ENCODE measurements at places on chromosomes 2 and 18.
A peak's percentile ranks its signal among the peaks of the same experiment; 100 is the strongest.

GRCh38 chr2:101718993-101719571, 21.6 kb downstream of the MAP4K4 start:
- no peak for DNase-seq

- DNase-seq = peak; percentile 84
Measured at GRCh38 chr2:23280401-23280800, 104.6 kb upstream of the KLHL29 start.

DNA sequence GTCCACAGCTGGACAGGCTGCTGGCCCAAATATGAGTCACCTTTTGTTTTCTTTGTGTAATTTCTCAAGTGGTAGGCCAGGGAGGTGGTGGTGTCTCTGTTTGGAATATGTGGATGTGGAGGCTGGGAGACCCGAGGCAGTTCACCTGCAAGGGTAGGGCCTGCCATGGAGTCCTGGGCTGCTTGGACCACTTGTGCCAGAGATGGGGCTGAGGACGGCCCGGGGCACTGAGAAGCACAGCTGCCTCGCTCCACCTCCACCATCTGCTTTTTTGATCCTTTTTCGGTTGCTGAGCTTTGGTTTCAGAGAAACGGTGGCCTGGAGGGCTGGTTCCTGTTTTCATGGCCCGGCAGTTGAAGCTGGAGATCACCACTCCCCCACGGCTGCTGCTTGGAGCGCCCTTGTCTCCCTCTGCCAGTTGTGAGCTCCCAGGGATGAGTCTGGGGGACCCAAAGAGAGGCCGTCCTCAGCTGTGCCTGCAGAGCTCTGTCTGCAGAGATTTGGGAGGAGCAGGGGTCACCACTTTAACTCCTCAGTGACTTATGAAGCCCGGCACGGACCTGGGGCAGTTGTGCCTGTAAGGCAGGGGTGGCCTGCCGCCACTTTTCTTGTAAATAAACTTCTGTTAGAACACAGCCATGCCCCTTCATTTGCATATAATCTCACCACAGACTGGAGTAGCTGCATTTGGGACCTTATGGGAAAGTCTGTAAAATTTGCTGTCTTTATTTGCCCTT, 67.6 kb upstream of the MCFD2 start:
- peak; percentile 61 for DNase-seq

DNA sequence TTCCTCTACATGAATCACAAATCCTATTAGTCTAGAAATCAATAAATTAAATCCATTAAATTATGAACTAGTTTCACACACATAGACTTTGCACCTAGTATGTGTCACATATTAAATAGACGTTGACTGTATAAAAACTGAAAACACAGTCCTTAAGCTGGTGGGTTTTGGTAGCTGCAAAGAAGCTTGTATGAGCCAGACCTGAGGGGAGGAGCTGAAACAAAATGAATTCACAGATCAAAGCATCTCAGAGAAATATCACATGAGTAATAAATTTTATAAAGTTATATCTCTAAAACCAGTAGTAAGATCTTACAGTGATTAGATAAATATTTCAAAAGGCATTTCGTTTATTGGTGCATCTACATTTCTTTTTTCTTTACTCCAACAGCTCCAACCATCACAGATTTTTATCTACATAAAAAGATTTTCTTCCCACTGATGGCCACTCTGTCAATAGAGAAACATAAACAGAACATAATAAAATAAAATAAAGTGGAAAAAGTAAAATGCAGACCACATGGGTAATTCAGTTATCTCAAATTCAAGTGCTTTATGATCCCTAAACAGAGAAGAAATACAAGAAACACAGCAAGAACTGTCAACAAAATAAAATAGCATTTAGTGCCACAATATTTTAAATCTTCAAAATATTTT, 420.0 kb upstream of the CYRIA start:
- DNase-seq = no peak

- DNase-seq = no peak
Measured at GRCh38 chr2:67267241-67267640, 129.9 kb upstream of the ETAA1 start.

DNA sequence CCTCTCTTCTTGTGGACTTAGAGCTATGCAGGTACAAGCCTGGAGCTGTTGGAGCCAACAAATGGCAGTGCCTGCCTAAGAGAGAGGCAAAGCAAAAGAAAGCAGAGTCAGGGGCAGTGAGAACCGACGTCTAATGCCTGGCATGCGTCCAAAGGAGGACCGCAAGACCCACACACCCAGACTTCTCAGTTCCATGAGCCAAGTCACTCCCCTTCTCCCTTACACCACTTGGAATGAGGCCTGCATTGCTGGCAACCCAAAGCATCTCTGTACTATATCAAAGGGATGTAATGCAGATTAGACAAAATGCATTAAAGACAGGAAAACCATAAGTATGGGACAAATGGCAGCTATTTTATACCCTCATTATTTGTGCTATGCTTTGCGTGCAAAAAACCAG, 49.9 kb upstream of the RNU4ATAC start:
- peak; percentile 73 for DNase-seq

- DNase-seq = peak; percentile 40
Measured at GRCh38 chr2:35298493-35298892, 1057.1 kb upstream of the CRIM1 start.

- DNase-seq = peak; percentile 87
Measured at GRCh38 chr2:207223051-207223450, 57.3 kb upstream of the KLF7 start.

GRCh38 chr2:77028032-77028600, 494.1 kb downstream of the LRRTM4 start:
- DNase-seq = no peak

- no peak for DNase-seq
Measured at GRCh38 chr18:10215446-10215845, 239.0 kb upstream of the APCDD1 start.

DNA sequence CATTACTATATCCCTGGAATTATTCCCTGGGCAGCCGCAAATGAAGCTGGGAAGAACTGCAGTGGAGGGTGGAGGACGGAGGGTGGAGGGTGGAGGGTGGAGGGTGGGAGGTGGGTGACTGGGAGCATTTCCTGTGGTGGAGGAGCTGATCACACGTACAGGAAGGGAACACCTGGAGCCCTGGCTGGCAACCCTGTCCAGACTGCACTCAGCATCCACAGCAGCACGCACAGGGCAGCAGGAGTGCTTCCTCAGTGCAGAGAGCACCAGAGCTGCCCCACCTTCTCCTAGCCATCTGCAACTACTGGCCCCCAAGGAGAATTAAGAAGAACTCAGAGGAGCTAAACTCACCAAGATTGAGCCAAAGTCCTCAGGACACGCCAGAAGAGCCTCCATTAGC, 249.9 kb downstream of the EIPR1 start:
- DNase-seq = no peak

DNA sequence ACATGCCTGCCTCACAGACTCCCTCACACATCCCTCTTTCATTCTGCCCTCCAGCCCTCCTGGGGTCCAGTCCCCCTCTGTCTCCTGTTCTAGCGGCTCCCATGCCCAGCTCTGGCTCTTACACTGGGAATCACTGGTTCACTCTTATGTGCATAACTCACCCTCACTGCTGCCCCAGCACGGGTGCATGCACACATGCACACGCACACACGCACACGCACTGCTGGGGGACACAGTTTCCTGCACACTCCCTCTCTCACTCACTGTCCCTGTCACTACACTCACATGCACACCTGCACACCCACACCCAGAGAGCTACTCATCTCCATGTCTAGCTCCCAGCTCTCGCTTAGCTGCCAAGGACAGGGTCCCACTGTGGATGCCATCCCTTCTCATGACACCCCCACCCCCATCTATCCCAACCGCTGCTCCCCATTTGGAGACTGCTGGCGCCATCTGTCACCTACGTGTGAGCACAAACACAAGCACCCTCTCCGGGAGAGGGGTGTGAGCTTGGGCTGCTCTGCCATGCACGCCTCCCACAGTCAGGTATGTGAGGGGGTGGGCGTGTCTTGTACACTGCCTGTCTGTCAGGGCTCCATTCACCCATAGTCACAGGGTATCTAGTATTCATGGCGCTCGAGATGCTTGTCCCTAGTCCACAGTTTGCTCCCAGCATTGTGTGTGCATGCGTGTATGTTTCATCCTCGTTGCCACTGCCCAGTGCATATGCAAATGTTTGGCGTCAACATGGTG, 1.8 kb downstream of the ASIC4 start:
- DNase-seq = no peak

DNA sequence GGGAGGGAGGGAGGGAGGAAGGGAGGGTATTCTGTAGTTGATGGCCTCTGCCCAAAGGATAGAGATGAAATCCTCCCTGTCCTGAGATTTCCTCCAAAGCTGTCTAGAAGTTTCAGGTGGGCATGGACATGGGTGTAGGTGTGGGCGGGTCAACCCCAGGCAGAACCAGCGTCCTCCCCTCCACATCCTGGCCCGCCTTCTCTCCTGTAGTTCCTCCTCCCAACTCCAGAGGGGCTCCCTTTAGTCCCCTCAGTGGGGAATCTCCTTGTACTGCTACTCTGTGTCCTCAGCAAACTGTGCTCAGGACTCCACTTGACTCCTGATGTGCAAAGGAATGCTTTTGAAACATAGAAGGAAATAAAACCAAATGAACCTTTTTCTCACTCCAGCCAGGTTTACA, 88.1 kb downstream of the MRPS9 start:
- no peak for DNase-seq

DNA sequence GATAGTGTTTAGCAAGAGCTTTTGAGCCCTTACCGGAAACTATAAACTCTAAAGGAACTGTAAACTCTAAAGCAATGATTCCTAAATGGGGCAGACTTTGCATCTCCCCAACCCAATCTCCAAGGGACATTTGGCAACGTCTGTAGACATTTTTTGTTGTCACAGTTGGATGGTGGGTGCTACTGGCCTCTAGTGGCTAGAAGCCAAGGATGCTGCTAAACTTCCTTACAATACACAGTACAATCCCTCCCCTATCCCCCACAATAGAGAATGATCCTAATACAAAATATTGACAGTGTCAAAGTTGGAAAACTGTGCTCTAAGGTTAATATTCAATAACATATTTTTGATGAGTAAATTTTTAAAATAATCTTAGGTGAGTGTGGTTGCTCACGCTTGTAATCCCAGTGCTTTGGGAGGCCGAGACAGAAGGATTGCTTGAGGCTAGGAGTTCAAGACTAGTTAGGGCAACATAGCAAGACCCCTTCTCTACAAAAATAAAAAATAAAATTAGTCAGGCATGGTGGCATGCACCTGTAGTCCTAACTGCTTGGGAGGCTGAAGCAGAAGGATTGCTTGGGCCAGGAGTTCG, 66.7 kb downstream of the PTPN4 start:
- DNase-seq = peak; percentile 57

DNA sequence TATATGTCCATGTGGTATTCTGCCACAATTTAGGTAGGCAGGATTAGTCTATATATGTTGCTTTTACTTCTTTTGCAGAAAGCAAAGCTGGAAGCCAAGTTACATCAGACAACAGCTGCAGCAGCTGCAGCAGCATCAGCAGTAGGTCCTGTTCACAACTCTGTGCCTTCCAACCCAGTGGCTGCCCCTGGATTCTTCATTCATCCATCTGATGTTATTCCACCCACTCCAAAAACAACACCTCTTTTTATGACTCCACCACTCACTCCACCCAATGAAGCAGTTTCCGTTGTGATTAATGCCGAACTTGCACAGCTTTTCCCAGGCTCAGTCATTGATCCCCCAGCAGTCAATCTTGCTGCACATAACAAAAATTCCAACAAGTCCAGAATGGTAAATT, 107.6 kb downstream of the BIRC6 start:
- peak; percentile 60 for DNase-seq

- DNase-seq = no peak
Measured at GRCh38 chr2:118134650-118135049, 46.4 kb downstream of the INSIG2 start.

DNA sequence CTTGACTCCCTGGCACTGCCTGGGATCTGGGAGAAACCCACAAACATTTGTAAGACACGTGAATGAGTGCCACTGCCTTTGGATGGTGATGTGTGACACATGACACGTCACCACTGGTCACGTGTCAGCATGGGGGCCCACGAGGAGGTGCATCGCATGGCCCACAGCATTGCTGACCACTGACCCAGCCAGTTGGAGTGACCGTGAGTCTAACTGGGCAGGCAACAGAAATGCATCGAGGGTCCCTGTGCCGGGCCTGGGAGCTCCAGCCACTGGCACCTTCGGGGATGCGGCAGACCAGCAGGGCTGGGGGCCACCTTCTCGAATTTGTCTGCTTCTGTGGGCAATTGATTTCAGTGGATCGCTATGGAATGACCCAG, 121.9 kb upstream of the HDAC4 start:
- no peak for DNase-seq

GRCh38 chr2:174117951-174118930, 130.1 kb downstream of the OLA1 start:
- peak; percentile 83 for DNase-seq

GRCh38 chr18:59717291-59717690, 20.1 kb upstream of the CCBE1 start:
- DNase-seq = no peak
